ENCODE measurements at places on chromosomes 2 and 18.

DNA sequence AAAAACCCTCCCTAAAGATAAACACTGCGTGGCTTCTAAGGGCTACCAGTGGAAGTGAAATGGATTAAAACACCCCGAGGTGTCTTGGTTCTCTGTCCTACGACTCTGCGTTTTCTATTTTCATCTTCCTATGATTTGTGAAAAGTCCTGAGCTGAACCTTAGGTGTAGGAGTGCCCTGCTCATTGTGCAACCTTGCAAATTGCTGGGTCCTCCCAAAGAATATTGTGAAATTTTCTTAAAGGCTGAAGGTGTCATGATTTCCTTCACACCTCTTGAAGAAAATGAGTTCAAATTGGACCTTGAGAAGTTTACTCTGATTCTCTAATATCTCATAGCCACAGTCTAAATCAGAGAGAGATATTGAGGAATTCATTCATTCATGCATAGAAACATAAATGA is 1.8 kb upstream of the SLC19A3 start:
- DNase-seq: no peak

DNA sequence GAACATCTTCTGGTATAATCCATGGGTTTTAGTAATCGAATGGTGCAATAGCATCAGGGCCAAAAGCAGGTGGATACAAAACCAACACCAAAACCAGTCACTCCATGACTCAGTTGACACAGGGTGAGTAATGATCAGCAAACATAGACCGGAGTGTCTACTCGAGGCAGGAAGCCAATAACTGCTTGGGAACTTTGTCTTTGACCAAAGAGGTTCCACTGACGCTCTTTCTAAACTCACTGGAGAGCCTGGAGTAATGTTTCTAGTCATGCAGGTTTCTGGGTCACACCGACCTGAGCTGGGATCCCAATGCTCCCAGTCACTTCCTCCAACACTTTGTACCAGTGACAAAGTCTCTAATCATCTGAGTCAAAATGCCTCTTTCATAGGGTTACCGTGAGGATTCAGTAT is 30.9 kb downstream of the MREG start:
- DNase-seq: no peak

GRCh38 chr2:144194326-144195071 is 325.4 kb downstream of the ZEB2 start:
- no peak for DNase-seq

DNA sequence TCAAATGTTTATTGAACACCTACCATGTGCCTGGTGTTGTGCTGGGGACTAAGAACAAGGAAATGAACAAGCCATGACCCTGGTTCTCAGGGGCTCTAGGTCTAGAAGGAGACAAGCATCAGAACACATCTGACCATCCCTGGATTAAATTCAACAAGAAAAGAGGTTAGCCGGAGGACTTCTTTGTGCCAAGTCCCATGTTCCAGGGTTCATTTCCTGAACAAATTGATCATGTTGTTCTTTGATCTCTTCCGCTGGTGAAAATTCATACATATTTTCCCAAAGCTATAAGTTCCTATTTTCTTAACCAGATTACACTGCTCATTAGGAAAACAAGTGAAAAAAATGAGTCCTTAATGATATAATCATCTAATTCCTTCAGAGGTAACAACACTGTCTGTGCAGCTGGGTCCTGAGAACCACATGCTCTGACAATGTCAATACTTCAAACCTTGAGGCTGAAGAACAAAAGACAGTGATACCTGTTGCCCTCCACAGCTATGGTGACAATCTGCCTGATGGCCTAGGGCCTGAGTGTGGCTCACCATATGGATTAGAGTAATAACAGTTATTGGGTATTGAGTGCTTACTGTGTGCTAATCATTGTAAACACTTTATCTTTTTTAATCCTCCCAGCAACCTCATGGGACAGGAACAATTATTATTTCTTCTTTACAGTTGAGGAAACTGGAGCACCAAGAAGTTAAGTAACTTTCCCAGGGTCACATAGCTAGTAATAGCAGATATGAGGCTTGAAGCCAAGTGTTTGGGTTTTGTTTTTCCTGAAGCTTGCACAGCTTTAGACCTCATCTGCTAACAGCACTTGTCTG is 24.6 kb upstream of the INO80C start:
- no peak for DNase-seq

- peak; percentile 30 for DNase-seq
These were observed 7.0 kb downstream of the SLC14A1 start for GRCh38 chr18:45730832-45731575.

DNA sequence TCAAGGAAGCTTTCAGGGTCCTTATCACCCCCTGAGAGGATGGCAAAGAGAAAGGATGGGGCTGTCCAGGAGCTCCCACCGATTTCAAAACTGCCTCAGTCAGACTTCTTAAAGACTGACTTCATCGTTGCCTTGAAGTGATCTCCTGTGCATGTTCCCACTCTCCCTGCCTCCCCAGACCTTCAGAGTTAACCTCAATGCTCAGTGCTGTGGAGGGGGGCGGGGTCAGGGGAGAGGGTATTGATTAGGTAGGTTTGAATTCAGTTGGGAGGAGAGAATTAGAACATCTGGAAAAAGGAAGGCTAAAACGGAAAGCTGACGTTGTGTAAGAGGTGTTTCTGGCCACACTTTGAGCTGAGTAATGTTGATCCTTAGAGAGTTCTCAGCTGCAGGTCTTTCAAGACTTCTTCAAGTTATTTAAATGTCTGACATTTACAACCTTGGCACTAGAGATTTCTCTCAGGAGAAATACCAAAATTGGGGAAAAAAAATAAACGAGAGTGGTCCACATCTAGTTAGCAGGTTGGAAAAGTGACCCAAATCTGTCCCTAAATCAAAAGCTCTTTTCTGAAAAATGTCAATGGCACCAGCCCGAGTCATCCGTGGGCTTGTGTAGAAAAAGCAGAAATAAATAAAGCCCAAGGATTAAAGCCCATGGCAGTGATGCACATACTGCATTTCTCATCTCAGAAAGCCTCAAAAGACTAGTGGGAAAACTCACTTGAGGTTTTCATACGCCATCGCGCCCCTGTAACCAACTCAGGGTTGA is 134.7 kb upstream of the EPAS1 start:
- DNase-seq: no peak

GRCh38 chr2:188485496-188485895 is 193.8 kb downstream of the GULP1 start:
- DNase-seq: no peak

GRCh38 chr2:45675263-45675812 is 23.9 kb downstream of the PRKCE start:
- DNase-seq: no peak

- DNase-seq: no peak
These were observed 69.8 kb downstream of the CIB4 start for GRCh38 chr2:26571316-26571715.

DNA sequence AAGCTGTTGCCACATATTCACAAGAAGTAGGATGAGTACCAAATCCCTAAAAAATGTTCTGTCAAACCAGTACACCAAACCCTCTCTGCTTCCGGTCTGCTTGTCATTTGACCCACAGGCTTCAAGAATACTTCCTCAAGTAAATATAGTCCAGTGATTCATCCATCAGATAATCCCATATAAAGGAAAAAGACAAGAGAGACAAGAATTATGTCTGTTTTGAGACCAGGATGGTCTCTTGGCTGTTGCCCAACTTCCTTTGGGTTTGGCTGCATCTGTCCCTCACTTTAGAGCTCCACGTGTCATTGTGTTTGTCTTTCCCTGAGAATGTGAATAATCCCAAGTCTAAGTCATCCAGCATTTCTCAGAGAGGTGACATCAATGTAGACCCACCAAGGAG is 91.5 kb upstream of the NRP2 start:
- DNase-seq: no peak

DNA sequence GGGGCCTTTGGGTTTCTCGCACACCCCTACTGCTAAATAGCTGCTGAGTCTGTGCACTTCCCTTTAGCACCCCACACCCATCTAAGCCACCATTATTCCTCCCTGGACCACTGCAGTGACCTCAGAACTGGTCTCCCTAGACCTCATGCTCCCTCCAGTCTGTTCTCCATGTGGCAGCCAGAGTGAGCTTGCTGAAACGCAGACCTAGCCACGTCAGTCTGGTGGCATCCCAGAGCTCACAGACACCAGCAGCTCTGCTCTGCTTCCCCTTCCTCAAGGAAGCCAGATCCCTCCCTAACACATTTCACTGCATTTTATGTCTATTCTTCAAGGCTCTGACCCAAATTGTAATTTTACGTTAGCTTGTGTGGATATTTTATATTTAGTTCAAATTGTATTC is 144.4 kb downstream of the DYSF start:
- DNase-seq: no peak

DNA sequence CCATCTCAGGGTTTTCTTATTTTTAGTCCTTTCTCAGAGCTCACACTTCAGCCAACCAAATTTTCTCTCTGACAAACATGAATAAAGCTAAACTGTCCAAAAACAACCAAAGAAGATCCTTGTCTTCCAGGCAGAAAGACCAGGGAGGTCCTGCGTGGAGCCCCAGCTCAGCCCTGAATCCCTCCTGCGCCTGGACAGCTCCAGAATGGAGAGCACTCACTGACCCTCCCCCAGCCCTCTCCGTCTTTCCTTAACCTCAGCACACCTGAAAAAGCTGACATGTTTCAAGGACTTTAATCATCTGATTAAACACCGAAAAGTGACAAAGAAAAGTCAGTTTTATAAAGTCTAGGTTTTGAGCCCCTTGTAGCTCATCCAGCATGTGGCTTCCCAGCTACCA is 22.9 kb upstream of the GNAL start:
- no peak for DNase-seq

DNA sequence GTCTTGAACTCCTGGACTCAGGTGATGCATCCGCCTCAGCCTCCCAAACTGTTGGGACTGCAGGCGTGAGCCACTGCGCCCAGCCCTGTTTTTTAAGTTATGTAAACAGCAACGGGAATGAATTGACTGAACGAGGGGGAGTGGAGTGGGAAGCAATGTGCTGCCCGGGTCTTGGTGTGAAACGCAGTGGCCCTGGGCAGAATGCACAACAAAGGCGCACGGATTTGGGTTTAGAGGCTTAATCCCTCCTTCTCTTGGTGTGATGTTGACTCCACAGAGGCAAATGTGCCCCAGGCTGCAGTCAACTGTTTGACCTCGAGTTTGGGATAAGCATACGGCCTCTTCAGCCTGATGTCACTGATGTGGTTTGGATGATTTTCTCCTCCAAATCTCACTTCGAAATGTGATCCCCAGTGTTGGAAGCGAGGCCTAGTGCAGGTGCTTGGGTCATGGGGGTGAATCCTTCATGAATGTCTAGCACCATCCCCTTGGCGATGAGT is 97.4 kb downstream of the AGAP1 start:
- no peak for DNase-seq

DNA sequence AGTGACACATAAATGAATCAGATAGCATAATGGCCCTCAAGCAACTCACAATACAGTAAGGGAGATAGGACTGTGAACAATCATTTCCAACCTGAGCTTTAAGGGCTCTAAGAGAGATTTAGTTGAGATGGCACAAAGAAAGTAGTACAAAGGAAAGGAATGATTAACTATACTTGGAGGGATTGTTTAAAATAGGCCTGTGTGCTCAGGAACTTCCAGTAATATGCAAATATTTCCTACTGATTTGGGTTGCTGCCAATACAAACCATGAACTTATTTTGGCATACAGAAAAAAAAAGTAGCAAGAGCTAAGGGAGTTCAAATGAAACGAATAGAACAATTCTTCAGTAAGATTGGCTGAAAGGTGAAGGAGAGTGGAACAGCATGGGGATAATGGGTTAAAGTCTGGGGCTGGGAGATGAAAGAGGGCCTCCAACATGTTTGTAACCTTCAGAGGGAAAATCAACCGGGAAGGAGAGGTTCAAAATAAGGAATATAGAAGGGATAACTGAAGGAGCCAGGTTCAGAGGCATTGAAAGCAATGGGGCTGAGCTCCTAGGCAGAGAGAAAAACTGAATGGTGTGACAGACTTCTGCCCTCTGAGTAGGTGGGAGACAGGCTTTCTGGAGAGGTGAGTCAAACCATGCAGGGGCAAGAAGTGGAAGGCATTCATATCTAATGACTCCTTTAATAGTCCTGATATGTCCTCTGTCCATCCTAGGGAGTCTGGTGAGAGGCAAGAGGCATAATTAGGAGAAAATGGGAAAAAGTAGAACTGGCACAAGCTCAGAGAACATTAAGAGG is 83.5 kb downstream of the DNAH7 start:
- no peak for DNase-seq

DNA sequence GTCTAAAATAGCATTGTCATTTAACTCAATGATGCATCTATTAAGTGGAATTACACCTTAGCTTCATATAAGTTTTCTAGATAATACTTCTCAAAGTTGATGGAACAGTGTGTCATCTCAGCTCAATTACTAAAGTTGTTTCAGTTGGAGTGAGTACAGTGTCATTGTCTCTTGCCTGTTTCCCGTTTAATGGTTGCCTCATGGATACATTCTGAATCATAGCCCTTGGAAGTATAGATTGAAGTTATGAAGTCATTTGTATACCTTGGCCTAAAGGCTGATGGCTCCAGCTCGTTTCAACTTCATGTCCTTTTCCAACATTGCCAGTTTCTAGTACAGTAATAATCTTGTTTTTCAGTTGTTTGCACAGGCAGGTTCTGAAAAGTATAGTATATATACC is 130.5 kb upstream of the NOSTRIN start:
- DNase-seq: no peak

DNA sequence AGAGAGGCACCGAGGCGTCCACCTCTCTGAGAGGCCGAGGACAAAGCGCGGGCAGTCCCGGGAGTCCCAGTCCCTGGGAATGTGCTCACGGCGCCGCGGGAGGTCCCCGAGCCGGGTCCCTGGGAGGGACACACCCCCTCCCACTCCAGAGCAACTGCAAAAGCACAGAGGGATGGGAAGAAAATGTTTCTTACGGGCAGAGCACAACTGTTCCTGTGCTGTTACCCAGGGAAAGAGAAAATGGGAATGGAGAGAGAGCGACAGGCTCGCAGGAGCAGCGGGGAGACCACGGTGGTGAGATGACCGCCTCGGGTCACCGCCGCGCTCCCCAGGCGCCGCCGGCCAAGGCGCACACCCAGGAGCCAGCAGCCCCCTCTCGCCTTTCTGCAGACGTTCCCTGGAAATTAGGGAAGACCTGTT is 1.2 kb upstream of the BCL11A start:
- no peak for DNase-seq

DNA sequence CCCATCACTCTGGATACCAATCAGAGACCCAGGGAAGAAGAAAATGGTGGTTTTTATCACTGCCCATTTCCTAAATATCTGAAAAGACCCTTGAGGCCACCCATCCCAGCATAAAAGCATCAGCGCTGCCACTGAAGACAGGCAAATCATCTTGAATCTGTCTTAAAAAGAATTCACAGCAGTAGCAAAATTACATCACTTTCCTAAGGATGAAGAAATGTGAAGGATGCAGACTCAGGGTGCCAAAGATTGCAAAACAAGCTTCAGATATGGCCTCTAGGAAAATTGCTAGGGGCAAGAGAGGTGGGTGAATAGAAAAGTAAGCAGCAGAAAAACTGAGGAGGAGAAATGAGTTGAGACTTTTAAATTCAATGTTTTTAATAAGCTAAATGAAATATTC is 70.0 kb downstream of the SLC25A12 start:
- DNase-seq: no peak

GRCh38 chr2:96977631-96978195 is 8.7 kb downstream of the FAM178B start:
- DNase-seq: peak; percentile 15
